EL (cell line): ENCODE measurements at places on chromosomes 1 and 21.

- DNase-seq, result no peak
Measured at GRCh38 chr21:40902993-40903392, 56.0 kb upstream of the DSCAM start.

DNA sequence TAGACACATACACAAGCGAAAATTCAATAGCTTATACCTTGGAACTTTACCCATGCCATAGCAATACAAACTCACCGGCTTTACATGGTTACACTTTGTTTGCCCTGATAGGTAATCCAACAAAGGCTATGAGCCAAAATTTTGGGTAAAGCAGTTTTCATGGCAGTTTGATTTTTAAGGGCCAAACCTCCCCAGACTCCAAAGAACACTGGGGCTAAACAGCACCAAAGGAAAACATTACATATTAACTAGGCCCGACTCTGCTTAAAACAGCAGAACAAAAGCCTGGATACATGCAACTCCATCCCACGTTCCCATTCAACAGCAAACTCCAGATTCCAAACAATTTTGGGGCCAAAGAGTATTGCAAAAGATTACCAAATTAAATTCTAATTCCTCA lies 4.4 kb upstream of the TMEM125 start:
- DNase-seq, result no peak

DNA sequence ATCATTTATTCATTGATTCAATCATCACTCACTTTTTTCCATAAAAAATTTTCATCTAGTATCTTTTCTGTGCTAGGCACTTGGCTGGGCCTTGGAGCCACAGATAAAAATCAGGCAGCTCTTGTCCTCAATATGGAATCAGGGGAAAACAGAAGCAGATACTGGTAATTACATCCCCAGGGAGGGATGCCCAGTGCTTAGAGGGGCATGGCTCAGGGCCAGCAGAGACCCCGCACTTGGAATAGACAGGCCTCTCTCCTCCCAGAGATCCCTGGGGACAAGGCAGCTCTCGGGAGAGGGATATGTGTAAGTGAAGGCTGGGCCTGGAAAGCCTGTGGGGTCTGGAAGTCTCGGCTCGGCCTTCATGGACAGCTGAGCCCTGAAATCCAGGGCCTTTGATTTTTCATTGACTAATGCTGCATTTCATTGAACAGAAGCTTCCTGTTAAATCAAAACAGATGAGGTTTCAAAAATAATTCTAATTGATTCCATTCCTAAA lies 180.4 kb downstream of the FOXD2 start:
- no peak for DNase-seq

- DNase-seq, result peak; percentile 10
Measured at GRCh38 chr1:243930822-243931671, 81.0 kb upstream of the AKT3 start.

DNA sequence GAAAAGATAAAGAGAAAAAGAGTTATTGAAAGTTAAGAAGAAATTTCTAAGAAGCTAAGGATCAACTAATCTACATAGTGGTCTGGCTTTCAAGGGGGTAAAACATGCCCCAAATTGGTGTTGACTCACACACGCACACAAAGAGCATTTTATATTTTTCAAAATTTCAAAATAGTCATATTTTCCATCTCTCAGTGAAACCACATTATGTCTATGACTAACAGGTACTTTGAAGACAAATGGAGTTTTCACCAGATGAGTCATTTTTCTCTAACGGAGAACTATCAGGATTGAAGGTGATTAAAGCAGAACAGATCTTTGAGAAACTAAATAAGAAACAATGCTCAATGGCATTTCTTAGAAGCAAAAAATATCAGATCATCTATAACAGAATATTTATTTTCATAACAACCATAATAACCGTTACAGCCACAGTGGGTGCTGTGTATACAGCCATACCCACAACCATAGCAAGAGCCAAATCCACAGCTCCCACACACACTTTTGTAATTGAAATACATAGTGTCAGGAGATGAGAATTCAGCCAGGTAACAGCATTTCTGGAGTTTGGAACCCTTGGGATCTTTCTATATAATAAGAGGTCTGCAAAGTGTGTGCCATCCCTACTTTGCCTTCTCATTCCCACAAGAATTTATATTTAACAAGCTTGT lies at the start of gene KRTAP21-3:
Gene KRTAP21-3, minus strand, starts transcription at position 539 of the 671 bp plus-strand sequence. Its CDS starts 18 bp downstream, at position 521.
- no peak for DNase-seq

DNA sequence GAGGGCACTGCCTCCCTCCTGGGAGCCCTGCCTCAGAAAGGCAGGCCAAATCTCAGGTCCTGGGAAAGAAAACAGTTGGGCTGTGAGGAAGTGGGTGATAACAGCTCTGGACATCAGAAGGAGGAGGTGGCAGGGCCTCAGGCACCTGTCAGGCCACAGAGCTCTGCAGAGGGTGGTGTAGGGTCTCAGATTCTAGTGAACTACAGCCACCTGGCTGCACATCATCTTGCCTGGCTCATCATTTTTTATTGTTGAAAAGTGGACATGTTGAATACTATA lies 15.3 kb upstream of the ZNF678 start:
- no peak for DNase-seq

DNA sequence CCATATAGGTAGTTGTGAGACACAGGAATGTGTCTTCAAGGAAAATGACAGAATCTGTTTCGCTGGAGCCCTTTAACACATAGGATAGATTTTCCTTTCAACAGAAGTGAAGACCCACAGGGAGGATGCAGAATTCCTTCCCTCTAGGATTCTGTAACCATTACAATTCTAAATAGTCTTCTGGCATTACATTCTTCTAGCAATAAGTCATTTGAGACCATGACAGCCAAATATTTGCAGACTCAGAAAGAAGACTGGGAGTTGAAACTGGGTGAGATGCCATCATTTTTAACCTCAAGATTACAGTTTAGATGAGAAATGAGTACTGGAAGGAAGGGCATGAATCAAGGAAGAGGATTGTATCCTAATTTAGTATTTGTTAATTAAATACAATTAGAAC lies 61.6 kb downstream of the ZBTB18 start:
- peak; percentile 90 for DNase-seq

- no peak for DNase-seq
Measured at GRCh38 chr1:1540818-1541628, 599 bp upstream of the TMEM240 start.

GRCh38 chr1:235511470-235512240 lies 7.4 kb upstream of the B3GALNT2 start:
- DNase-seq, result peak; percentile 38

GRCh38 chr21:29504751-29505321 lies 206.1 kb downstream of the BACH1 start:
- peak; percentile 67 for DNase-seq

GRCh38 chr1:167401260-167401873 lies 117.0 kb downstream of the CD247 start:
- peak; percentile 24 for DNase-seq

DNA sequence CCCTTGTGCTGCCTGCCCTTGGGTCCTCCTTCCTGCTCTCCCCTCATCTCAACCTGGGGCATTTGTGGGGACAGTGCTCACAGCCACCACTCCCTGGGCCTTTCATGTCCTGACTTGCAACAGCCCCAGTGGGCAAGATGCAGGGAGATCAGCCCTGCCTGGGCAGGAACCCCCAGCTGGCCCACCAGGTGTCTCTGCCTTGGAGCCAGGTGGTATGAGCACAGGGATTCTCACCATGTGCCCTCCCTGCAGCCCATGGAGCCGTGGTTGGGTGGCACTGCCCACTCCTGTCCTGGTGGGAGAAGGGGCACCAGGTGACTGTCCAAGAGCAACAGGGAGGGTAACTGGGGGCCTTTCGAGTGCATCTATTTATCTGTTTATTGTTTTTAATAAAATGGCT lies 100.4 kb downstream of the AJAP1 start:
- DNase-seq, result no peak

DNA sequence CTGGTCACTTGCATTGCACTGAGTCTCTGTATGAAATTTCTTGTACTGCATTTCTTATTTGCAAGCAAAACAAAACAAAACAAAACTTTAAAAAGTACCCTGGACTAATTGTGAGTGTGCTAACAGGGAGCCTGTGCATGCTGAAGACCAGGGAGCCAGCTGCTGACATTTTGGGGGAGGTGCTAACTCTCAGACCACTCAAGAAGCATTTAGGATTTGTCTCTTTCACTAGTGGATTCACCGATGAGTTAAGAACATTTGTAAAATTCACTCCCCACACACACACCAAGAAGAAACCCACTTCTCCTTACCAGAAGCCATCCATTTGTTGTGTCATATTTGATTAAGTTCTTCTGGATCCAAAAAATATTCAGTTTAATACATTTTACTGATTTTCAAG lies 95.7 kb upstream of the C1orf105 start:
- DNase-seq, result no peak

- DNase-seq, result peak; percentile 7
Measured at GRCh38 chr1:178196631-178197030, 102.7 kb downstream of the RASAL2 start.

- DNase-seq, result no peak
Measured at GRCh38 chr21:18991846-18992245, 588.3 kb upstream of the TMPRSS15 start.

GRCh38 chr1:89607586-89608318 lies 25.2 kb upstream of the LRRC8C start:
- no peak for DNase-seq

- no peak for DNase-seq
Measured at GRCh38 chr1:5832916-5833895, 159.0 kb downstream of the NPHP4 start.
